ENCODE measurements at places on chromosomes 4 and X.

DNA sequence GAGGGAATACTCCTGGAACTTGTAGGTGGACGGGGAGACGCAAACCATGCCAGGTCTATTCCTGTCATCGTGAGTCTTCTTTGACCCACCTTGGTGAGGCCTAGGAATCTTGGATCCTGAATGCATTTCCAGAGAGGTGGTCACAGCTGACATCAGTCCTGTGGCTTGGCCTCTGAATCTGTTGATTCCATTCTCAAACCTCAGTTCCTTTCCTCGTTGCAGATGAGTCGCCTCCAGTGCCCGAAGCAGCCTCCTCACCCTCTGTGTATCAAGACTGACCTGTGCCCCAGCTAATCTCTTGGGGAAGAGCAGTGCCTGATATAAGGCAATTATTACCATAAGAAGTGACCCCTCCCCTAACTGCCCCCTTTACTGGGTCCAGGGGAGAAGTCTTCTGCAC, 118.1 kb downstream of the SMIM20 start:
- DNase-seq: no peak

DNA sequence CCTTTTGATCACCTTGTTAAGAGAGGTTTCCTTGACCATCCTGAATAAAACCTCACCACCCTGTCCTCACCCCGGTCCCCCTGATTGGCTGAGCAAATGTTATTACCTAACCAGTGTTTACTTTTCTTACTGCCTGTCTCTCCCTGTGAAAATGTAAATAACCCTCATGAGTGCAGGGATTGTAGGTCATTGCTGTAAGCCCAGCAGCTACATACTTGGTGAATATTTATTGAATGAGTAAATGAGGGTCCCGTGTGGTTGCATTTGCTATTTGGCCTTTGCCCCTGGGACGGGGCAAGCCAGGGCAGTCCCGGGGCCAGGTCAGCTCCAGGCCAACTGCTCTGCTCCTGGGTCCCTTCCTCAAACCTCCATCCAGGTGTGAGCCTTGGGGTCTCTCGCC, 55.5 kb upstream of the CLCN4 start:
- DNase-seq: no peak

GRCh38 chrX:18448416-18448815, 23.0 kb downstream of the CDKL5 start:
- DNase-seq: no peak

DNA sequence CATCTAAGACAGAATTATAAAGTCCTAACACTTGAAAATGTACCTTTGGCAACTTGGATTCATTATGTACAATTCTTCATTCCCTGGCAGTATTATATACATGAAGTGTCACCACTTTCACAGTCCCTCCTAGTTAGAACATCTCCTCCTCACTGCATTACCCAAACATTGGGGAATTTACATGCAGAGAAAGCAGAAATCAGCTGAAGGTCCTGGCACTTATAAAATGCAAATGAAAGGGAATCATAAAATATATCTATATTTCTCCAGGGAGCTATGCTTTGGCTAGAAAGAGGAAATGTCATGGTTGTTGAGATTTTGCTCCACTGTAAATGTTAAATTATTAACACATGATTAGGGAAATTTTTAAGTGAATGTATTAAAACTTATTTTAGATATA, 835.6 kb upstream of the SLIT2 start:
- no peak for DNase-seq

DNA sequence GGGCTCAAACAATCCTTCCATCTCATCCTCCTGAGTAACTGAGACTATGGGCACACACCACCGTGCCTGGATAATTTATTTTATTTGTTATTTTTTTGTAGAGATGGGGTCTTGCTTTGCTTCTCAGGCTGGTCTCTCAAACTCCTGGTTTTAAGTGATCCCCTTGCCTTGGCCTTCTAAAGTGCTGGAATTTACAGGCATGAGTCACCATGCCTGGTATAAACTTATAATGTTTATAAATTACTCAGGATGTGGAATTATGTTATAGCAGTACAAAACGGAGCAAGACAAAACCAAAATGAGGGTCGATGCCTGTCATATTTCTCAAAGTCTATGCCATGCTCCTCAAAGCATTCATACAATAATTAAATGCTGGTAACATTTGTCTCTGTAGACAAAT, 29.8 kb upstream of the TEX13C start:
- DNase-seq: no peak

DNA sequence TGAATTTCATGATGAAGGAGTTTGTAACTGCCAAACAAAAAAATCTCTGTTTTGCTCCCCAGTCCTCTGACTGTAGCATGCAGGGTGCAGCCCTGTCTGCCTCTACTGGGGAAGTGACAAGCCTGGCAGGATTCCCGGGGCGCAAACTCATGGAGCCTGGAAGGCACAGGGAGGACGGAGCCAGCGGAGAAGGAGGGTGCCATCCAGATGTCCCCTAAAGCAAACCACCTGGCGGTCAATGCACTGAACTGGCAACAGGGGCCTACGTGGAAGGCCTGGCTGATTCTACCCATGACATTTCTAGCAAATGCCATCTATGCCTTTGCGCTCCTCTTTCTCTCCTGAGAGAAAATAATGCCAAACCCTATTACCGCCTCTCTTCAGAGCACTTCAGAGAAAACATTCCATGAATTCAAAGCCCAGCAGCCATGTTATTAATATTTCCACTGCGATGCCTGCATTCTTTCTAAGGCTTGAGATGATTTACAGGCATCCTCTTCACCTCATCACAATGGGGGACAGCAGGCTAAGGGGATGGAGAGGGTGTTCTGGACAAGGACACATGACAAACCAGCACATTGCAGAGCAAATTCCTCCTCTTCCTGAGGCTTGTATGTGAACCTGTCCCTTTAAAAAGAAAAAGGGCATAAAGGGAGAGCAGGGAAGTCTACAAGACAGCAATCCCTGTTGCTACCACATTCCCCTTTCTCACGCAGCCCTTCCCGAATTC, 329.3 kb upstream of the NOCT start:
- no peak for DNase-seq

- peak; percentile 74 for DNase-seq
Observed at GRCh38 chrX:109886122-109886761, 116.7 kb upstream of the TMEM164 start.

GRCh38 chr4:163249042-163249441, 82.4 kb upstream of the NAF1 start:
- no peak for DNase-seq

- DNase-seq: peak; percentile 18
Observed at GRCh38 chr4:11428899-11429698, 405 bp upstream of the HS3ST1 start.

DNA sequence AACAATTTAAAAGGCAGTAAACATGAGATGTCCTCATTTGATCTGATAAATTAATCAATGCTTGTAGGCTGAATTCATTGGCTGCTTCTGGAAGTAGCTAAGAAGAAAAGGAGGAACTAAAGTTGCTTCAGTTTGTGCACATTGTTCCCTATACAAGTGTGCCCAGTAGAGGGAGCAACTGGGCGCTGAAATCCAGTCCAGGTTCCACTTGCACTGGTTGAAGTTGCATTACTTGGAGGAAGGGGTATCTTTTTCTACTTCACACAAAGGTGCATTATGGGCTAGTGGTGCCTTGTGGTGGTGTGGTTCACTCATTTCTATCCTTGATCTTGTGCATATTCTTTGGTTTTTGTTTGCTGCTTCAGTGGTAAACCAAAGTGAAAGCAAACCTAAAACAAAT, 67.9 kb upstream of the SOX3 start:
- DNase-seq: peak; percentile 58
